Fibroblast of upper back skin (primary cell): ENCODE measurements at places on chromosomes 2 and 18.
A peak's percentile ranks its signal among the peaks of the same experiment; 100 is the strongest.

GRCh38 chr2:75002007-75002406 lies 43.6 kb downstream of the POLE4 start:
- DNase-seq = peak; percentile 53

- DNase-seq = peak; percentile 52
These were observed 333.7 kb downstream of the AGAP1 start for GRCh38 chr2:235827585-235827992.

GRCh38 chr2:128799730-128800129 lies 481.1 kb upstream of the HS6ST1 start:
- DNase-seq = no peak

GRCh38 chr18:57753063-57753462 lies 50.1 kb downstream of the ATP8B1 start:
- DNase-seq = no peak

DNA sequence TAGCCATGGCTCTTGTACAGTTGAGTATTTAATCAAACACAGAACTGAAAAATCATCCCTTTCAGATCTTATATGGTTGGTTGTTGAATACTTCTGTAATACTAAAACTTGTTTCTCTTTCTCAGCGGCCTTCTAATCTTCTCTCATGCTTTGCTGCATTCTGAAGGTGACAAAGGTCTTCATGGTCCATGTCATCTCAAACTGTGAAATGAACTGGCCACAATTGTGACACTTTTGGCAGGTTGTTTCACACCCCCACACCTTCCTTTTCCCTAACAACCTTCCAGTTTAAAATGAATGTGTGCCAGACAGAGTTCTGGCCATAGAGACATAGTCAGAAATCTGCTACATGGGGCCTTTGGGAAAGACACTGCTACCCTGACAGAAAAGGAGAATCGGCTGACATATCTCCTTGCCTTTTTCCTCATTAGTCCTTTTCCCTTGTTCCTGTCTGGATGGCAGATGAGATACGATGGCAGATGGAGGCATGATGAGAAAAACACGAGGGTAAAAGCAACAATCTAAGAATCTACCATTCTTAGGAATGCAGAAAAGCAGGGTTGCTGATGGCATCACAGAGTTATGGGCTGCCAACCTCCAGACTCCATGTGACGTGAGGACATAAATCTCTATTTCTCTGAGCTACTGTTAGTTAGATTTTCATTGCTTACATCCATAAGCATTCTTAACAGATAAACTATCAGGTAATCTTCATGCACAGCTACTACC lies 106.5 kb downstream of the PIGN start:
- DNase-seq = no peak

DNA sequence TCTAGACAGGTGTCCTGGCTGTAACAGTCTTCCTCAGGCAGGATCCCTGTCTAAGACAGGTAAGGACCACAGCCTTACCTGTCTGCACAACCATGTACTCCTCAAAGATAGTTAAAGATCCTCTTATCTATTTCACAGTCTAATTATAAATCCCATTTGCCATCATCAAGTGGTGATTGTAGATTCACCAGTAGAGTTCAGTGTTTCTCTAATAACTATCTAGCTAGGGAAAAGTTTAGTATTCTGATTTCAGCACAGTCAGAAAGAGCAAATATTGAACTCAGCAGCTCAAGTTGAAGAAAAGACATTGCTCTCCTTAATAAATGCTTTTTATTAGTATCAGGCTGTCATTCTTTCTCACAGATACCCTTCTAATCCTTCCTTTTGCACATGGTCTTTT lies 1305.5 kb upstream of the NXPH2 start:
- DNase-seq = no peak

DNA sequence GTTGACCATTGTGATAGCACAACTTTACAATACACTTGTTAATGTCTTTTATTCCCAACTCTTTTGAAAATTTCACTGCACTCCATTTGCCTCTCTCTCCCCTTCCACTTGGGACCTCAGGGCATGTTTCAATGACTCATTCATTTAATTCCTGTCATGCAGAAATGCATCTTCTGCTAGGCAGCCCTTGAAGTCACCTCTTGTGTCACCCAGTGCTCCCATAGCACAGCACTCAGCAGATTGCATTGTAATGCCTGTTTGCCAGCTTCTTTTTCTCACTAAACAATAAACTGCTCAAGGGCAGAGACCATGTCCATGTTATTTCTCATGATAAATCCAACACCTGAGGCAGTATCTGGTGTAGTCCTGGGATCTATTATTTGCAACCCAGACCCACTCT lies 85.9 kb upstream of the ACSL3 start:
- DNase-seq = no peak

DNA sequence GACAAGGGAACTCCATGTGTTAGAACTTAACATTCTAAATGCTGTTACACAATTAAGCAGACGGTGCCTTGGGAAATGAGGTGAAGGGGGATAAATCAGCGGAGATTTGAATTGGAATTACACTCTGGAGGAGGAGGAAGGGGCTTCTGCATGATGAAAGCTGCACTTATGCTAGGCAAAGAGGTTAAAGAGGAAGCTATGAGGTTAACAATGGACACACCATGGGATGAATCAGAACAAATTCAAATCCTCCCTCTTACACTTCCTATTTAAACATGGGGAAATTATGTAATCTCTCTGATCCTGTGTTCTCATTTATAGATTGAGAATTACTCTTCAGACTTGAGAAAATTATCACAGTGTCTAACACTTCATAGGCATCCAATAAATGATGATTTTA lies 121.5 kb upstream of the SIX2 start:
- no peak for DNase-seq

GRCh38 chr2:225531559-225531958 lies 132.0 kb downstream of the NYAP2 start:
- DNase-seq = no peak

DNA sequence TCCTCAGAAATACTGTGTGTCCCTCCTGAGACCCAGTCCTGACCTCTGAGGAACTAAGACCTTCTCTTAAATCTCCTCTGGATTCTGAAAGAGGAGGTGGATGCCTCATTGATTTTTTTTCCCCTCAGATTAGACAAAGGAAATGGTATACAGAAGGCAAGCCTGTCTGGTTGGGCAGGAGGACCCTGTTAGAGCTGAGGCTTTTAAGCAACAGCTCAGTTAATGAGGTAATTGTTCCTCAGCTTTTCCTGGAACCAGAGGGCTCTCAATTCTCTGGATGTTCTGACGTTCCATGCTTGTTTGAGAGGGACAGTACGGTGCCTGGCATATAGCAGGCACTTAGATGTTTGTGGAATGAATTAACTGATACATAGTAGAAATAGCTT lies 61.7 kb upstream of the MCFD2 start:
- no peak for DNase-seq

GRCh38 chr2:44348400-44348799 lies 12.9 kb downstream of the PREPL start:
- peak; percentile 48 for DNase-seq

GRCh38 chr2:108621687-108622681 lies 87.7 kb downstream of the LIMS1 start:
- DNase-seq = no peak
